ENCODE measurements at places on chromosomes 1 and 21. TPM values are rescaled to one million over a fixed set of nuclear protein-coding genes. Genes with fewer than 3 reads are reported as not detected.

DNA sequence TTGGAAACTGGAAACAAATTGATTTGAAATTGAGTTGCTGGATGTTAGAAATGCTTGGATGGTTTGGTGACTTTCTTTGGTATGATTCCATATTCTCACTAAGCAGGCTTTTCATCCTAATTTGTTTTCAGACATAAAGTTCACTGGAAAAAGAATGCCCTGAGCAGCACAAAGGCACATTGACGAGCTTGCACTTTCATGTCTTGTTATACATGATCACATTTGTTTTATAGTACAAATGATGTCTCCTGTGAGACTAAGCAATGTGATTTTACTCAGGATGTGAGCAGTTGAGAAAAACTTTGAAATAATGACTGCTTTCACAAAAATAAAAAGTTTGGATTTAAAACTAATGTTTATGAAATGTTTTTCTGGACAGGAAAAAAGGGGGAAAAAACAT lies 63.6 kb downstream of the KCNT2 start:
- no peak for DNase-seq

GRCh38 chr1:20728371-20729154 lies 3.9 kb downstream of the SH2D5 start:
- no peak for DNase-seq

DNA sequence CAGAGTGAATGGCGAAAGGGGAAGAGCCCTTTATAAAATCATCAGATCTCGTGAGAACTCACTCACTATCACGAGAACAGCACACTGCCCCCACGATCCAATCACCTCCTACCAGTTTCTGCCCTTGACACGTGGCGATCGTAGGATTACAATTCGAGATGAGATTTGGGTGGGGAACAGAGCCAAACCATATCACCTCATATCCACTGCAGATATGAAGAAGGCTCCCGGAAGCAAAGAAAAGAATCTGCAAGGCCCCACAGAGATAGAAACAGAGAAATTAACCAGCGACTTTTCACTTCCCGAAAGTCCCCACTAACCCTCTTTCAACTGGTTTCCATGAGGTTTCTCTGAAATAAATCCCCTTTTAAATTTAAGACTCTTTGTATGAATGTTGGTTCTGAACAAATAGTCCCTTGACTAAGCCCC lies 86.2 kb upstream of the IRF2BP2 start:
- no peak for DNase-seq

DNA sequence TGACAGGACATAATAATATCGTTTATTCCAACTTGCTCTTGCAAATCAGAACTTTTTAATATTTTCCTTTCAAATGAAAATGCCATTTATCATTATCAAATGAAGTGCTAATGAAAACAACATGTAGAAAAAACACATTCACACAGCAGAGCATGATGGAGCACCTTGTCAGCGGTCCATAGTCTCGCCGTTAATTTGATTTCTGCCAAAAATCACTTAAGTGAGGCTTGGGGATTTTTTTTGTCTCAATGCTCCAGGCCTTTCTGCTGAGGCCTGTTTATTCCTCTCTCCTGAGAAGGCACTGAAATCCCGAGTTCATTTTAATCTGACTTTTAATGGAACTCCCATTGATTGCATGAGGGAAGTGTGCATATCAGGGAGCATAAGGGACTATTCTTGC lies 122.5 kb downstream of the ELAVL4 start:
- DNase-seq, result peak; percentile 21

- DNase-seq, result no peak
These were observed 157.9 kb upstream of the BACE2 start for GRCh38 chr21:41010101-41010435.

DNA sequence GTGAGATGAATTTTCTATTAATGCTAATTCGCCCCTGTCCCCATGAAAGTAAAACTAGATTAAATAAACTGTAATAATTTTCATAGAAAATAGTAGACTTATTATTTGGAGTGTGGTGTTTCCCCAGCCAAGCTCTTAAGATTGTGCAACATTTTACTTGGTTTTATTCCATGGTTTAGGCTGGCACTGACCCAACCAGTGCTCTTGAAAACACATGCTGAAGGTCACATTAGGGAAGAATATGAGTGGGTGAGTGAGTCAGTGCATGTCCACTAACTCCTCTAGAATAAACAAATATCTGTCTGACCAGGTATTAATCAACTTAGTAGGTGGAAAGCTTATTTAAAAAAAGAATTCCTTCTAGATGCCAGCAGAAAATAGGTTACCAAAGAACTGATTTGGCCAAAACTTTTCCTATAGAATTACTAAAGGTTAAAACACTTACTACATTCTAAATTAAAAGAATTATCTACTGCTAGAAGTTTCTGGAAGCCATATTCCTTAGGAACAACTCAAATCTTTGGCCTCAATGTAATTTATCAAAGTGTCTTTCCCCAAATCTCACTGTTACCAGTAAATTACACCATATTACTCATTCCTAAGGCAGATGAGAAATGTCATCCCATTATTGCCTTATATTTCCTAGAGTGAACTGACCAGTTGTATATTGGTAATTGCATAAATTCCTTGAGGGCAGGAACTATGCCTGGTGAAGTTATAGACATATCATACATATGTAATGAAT lies 89.7 kb upstream of the RGS1 start:
- peak; percentile 89 for DNase-seq

- no peak for DNase-seq
These were observed 91.9 kb downstream of the URB2 start for GRCh38 chr1:229717786-229718576.

DNA sequence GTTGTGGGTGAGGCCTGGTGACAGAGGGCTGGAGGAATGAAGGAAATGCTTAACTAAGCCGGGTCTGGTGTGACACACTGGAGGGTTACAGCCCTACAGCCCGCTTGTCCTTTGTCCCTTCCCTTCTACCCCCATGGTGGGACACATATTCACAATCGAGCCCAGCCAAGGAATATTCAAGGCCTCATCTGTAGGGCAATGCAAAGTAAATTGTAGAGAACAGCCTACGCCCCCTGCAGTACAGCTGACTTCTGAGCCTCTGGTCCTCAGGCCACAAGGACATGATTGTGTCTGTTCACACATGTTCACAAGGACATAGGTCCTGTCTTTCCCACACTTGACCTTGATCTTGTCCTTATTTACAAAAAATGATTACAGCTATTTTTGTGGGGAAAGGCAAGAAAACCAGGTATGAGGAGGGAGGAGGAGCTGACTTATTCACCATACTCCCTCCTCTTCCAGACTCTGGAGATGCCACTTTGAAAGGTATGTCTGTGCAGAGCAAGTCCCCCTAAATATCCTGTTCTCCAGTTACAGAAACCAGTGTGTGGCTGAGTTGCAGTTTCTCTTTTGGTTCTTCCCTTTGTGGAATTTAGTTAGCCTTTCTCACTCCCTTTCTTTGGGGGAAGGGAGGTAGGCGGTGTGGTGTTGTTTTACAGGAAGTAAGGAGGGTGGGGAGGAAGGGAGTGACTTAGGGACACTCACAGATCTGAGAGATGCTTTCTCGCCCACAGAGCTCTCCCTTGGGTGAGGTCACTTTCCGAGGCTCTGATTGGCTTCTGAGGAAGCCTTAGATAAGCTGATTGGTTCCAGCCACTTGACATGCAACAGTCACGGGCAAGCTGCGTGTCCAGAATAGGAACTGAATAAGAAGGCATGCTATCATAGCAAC lies 14.6 kb downstream of the POLR3GL start:
- peak; percentile 91 for DNase-seq

DNA sequence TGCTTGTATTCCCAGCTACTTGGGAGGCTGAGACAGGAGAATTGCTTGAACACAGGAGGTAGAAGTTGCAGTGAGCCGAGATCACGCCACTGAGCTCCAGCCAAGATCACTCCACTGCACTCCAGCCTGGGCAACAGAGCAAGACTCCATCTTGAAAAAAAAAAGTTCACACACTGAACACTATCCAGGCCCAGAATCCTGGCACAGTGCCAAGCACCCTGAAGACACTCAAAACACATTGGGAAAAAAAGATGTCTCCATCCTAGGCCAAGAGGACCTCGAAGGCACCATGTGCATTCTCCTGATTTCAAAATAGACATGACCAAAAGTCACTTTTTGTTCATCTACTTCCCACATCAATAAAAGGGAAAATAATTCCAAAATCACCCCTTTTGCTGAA lies 38.7 kb downstream of the SLC9A1 start:
- DNase-seq, result peak; percentile 71

DNA sequence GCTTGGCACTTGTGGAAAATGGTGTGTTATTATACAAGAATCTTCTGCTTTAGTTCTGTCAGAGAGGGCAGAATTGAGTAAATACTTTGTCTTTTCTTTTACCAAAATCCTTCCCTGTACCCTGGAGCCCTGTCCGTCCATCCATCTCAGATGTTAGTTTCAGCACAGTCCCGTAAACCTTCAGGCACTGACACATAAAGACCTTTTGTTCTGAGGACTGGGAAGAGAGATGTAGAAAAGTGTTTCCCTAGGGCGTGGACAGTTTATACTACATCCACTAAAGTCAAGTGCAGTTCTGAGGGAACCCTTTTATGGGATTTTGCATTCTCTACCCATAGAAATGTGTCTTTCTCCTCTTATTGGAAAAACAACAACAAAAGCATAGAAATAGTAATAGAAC lies 162.4 kb downstream of the PDE4B start:
- no peak for DNase-seq

DNA sequence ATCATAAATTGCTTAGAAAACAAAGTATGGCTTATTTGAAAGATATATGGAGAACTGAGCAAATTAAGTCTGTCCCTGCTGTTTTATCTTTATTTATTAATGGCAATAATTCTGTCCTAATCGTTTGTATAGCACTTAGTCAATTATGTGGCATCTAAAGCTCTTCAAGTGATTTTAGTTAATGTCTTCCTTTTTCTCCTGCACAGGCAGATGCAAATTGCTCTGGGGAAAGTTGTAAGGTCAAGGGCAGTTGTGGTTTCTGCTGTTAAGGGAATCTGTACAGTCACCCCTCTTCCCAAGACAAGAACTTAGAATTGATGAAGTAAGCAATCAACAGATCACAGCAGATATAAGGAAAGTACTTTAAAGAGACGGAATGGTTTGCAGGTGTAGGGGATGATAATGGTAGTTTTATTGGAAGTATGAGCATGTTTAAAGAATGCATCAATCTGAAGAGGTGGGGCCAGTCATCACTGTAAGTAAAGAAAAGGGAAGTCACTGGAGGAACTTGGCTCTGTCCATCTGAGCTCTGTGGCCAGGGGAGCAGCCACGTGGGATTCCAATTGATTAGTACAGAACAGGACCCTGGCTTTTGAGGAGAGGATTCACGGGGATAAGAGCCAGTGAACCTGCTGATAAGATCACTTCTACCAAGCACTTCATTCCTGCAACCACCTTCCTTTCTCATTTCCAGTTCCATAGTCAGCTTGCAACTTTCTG lies 116.0 kb upstream of the KCNJ6 start:
- DNase-seq, result no peak

GRCh38 chr1:201939148-201939547 lies 7.2 kb downstream of the LMOD1 start:
- DNase-seq, result no peak

DNA sequence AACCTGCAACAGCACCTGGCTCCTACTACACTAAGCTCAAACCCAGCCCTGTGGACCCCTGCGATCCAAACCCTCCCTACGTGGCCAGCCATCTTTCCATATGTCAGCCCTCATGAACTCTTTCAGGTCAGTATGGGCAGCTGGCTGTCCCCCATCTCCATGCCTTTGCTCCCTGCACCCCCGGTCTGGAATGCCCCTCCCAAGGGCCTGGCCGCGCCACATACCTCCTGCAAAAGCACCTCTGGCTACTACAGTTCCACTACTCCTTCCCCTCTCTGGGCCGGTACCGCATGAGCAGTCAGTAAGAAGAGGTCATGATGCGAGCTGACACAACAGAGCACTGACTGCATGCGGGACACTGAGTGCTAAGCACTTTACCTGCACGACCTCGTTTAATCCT lies 10.0 kb upstream of the TAGLN2 start:
- DNase-seq, result no peak

GRCh38 chr1:86018283-86018923 lies 138.2 kb downstream of the COL24A1 start:
- no peak for DNase-seq

- no peak for DNase-seq
These were observed 279.8 kb downstream of the PBX1 start for GRCh38 chr1:164838786-164839185.

DNA sequence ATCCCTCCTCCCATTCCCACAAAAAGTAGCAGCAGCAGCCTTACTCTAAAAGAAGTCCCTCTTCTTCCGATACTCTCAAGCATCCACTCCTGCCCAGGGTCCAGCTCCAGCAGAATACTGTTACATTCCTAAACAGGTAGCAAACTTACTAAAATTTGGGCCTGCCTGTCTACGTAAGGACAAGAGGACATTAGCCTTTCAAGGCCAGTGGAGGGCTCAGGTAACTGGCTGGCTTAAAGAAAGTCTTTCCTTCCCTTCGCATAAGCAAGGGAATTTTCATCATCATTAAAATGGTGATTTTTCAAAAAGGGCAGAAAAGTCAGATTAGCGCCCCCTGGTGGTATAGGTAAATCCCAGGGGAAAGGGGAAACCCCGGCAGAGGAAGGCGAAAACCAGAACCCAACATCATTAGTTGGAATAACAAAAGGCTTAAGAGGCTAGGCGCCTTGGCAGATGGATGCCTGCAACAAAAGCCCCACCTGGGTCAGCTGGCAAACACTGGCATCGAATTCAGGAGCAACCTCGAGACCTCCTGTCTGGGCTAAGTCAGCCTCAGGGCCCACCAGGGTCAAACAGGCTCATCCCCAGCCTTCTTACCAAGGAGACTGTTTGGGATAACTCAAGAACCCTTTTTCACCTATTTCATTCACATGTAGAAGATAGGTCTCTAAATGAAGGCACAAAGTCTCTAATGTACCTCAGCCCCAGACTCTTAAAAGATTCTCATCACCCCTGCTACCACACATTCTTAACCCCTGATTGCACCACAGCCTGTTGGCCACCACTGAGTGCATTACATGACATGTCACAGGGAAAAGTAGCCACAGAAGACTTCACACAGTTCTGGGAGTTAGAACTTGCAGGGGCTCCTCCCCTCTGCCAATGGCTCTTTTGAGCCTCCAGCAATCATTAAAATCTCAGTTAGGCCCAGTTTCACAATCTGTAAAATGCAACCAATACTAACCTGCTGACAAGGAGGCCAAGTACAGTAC lies 36.7 kb downstream of the ERI3 start:
- peak; percentile 28 for DNase-seq

DNA sequence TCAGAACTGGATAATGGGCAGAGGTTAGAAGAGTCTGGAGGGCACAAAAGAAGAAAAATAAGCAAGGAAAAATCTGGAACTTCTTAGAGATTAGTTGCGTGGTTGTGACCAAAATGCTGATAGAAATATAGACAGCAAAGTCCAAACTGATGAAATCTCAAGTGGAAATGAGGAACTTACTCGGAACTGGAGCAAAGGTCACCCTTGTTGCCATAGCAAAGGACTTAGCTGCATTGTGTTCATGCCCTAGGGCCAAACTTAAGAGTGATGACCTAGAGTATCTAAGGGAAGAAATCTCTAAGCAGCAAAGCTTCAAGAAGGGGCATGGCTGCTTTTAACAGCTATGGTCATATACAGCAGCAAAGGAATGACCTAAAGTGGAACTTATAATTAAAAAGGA lies 180.0 kb downstream of the TTLL7 start:
- no peak for DNase-seq

Gene CYB5RL
- 9.1 TPM for total RNA-seq

Gene RAB13
- total RNA-seq, result 16.9 TPM

Gene C8A
- total RNA-seq, result not detected

Gene VAV3
- 22.5 TPM for total RNA-seq

Data from uterus (tissue), 4 donors.